Suppressor macrophage treated with lipopolysaccharide for 1 hour (primary cell): ENCODE measurements at places on chromosomes 2 and 18.

GRCh38 chr18:55345103-55345950 lies 242.7 kb downstream of the TCF4 start:
- DNase-seq = no peak

DNA sequence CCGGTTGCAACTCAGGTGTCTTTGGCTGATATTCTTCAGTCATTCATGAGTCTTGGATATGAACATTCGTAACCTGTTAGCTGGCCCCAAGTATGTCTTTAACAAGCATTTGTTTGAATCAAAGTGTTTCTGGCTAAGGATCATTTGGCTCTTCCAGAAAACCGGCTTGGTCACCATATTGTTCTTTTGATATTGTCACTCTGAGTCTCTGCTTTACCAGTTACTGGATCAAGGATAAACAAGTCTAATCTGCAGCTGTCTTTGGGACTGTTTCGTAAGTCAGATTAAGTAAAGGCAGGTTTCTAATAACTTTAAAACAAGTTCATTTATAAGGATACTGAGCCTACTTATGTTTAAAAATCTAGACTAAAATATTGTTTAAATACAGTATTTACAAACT lies 49.1 kb downstream of the KDM3A start:
- no peak for DNase-seq

GRCh38 chr18:55054021-55054990 lies 95.0 kb upstream of the CCDC68 start:
- no peak for DNase-seq

DNA sequence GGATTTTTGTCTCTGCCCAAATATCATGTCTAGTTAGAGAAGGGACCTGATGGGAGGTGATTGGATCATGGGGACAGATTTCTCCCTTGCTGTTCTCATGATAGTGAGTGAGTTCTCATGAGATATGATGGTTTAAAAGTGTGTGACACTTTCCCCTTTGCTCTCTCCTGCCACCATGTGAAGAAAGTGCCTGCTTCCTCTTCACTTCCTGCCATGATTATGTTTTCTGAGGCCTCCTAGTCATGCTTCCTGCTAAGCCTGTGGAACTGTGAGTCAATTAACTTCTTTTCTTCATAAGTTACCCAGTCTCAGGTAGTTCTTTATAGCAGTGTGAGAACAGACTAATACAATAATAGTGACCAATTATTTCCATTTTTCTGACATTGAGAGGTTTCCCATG lies 167.3 kb upstream of the CYRIA start:
- DNase-seq = peak; percentile 26

DNA sequence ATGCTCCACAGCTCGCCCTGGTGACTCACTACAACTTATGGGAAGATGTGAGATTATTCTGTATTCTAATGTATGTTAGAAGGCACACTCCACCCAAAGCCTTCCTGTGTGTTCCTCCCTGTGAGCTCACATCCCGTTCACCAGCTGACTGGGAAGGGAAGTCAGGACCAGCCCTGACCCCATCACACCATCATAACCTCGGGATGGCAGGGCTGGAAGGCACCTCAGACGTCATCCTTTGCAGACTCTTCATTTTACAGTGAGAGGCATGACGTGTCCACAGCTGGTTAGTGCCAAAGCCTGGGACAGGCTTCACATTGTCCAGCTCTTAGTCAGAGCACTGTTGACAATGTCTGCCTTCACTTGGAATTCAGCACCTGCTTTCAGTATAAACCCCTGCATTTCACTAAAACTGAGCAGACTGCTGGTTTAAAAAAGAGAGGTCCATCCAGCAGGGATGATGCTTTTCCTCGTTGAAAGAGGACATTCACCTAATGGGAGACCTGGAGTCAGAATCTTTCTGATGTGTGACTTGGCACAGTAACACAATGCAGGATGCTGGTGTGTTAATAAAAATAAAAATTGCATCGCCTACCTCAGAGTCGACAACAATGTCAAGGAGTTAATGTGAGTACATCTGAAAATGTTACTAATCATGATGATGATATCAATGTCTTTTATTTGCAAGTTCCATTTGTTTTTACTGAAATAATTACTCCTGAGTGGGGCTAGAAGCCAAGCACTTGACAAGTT lies 418.0 kb upstream of the TNP1 start:
- DNase-seq = no peak
